ENCODE measurements at places on chromosomes 2 and 18.

DNA sequence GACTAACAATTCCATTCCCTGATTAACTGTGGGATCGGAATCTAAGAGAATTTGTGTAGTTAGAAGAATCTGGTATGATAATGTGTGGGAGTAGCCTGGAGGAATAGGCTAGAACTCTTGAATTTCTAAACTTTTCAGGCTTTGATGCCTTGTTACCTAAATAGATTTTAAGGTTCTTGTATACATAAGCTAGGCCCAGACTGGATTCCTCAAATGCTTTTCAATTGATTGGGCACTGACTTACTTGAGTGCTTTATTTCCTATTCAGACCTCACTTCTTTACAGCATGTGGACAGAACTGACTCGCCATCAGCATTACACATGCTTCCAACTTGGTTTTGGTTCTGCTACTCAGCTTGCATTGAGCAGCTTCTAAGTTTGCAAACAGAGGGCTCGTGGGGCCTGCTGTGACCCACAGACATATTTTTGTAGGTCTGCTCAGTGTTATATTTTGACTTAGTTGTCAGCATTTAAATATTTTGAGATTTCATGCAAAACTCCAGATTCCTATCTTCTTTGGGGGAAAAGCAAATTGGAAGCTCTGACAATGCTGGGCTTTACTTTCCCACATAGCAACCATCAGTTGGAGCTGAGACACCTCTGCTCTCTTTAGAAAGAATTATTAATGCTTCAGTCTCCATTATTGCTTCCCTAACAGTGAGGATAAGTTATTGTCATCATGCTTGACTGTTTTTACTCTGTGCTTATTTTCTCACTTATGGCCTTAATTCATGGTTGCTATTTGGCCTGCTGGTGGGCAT lies 5.7 kb downstream of the PARD3B start:
- DNase-seq, result no peak

DNA sequence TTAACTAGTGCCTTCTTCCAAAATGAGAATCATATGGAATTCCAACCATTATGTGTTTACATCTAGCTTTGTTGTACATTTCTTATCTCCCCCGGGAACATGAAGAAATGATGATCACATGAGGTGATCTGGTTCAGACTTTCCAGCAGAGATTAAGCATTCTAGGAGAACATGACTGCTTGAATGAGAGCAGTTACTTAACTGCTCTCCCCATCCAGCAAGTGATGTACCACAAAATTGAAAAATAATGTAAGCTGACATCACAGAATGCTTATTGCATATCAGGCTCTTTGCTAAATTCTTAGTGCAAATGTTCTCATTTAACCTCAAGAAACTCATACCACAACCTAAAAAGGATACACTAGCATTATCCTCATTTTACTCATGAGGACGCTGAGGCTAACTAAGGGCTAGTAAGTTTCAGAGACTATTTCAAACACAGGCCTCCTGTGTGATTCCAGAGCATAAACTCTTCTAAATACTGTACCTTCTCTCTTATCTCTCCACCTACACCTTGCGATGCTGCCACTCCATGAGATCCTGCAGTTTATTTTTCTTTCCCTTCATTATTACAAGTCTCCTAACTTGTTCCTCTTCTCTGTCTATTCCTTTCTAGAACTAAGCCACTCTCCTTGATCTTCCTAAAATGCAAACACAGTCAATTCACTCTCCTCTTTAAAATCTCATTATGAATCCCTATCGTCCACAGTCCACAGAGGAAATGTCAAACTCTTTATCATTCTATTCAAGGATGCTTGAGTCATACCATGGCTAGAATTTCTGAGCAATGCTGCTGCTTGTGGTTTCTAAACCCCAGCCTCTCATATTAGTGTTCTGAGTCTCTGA lies 1224.8 kb upstream of the ZEB2 start:
- DNase-seq, result no peak

- no peak for DNase-seq
Observed at GRCh38 chr2:96747061-96747617, 7.3 kb upstream of the LMAN2L start.

DNA sequence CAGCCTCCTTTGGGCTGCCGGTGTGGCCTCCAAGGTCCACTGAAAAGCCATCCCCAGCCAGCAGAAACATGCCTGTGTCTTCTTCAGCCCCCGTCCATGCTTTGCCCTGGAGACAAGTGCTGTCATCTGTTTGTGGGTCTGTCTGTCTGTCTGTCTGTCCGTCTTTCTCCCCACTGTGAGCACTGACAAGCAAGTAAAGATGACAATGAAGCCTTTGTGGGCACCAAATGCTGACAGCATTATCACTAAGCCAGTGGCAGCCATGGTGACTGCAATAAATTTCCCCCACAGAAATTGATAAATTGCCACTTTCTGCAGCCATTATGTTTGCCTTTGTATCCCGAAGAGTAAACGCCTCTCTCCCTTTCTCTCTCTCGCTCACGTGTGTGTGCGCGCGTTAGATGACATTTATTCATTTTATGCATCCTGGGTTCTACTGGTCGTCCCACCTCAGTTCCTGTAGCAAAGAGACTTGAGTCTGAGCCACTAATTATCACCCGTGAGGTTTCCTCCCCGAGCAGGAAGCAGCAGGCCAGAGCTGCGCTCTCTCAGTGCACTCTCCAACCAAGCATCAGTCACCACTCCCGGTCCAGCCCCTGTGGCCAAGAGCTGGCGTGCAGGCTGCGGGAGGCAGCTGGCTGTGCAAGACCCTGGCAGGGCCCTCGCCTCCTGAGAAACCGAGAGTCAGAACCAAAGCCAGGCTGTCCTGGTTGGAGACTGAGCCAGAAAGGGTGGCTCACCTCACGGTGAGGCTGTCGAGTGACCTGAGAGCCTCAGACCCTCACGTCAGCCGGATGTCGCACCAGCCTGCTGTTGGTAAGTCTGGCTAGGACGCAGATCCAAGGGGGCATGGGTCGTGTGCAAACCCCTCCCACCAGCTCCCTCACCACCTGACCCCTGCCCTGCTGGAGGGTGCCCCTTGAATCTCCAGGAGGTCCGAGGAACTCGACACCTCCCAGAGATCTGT lies 6.9 kb downstream of the STEAP3 start:
- DNase-seq, result no peak

GRCh38 chr2:158038901-158039300 lies 62.8 kb upstream of the UPP2 start:
- DNase-seq, result no peak

GRCh38 chr2:34719206-34719605 lies 1120.1 kb upstream of the FAM98A start:
- DNase-seq, result no peak

- DNase-seq, result no peak
Observed at GRCh38 chr2:9673914-9674481, 43.2 kb upstream of the YWHAQ start.

DNA sequence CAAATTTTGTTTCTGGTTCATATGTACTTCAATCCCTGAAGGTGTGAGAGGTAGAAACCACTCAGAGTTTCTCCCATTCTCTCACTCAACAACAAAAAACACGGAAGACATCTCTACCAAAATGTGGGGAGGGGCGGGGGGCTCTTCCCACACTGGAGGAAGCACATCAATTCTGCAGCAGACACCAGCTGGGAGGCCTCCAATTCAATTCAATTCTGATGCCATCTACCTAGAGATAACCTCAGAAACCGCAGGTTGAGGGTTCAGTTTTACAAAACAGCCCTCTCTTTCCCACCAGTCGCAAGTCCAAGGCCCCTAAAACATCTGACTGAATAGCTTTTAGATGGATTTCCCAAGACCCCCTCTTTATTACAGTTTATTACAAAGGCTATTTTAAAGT lies 7.0 kb upstream of the MCFD2 start:
- no peak for DNase-seq

DNA sequence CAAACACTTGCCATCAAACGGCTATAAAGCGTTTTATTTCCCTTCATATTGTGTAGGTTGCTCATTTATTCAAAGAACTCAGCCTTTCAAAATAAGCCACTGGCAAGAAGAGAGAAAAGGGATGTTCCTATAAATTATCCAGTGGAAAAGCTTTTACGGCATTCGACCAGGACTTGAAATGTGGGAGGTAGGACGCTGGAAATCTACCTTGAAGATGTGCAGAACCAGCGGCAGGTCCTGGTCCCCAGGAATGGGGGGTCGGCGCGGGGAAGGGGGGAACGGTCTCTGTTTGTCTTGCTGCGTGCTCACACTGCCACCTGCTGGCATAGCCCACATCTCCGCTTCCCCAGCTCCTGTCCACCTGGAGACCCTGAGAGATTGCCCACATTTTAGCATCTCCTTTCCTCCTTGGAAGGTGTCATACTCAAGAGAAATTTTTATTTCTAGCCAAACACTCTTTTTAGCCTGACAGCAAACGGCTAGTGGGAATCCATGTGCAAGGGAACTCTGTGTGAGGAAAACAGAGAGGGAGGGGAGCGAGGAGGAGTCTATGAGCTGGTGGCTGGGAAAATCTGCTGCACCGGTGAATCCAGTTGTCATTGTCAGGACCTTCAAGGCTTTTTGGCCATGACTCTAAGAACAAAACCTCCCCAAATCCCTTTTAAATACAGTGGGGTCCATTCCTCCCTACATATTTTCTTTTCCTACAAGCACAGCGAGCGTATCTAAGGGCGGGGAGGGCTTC lies 349.0 kb upstream of the PKDCC start:
- DNase-seq, result no peak

DNA sequence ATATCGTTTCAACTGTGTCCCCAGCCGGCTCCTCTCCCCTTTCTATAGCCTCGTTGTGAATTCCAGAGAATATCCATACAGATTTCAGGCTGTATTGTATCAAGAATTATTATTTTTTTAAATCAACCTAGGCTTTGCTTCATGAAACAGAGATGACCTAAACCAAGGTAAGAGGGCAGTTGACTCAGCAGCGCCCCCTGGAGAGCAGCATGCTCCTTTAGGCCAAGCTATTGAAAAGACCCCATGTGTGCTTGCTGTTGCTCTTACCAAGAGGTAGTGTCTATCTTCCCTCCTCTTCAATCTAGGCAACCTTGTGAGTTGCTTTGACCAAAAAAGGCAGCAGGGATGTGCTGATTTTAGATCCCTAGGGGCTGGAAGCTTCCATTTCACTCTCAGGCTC lies 426.7 kb upstream of the SMIM21 start:
- DNase-seq, result peak; percentile 9

GRCh38 chr2:132975193-132976105 lies 305.4 kb upstream of the LYPD1 start:
- DNase-seq, result no peak

GRCh38 chr18:25352629-25353005 lies 651 bp upstream of the ZNF521 start:
- no peak for DNase-seq

DNA sequence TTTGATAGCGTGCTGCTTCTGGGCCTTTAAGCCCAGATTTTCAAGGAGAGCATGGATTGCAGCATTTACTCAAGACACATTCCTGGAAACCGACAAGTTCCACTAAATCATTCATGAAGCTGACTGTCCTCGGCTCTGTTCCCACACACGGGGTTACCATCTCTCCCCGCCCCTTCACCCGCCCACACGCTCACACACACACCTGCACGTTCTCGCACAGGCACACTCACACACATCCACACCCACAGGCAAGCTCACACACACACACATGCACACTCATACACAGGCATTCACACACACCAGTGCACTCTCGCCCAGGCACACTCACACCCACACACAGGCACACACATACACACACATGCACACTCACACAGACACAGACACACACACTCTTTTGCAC lies 150.0 kb upstream of the AGAP1 start:
- no peak for DNase-seq

DNA sequence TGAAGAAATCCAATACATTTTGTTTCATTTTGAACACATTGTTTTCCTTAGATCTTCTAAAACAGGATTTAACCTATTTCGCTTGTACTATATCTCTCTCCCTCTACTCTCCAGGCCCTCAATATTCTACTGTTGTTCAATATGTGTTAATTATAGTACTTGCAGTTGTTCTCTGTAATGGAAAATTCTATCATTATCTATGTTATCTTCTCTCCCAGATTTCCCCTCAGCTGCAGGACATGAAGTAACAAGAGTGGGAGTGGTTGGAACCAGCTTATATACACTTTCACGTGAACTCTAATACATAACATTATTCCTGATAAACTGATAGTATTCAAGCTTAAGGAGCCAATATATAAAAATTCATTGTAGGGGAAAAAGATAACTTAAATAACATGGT lies 7.0 kb upstream of the STRN start:
- DNase-seq, result no peak

DNA sequence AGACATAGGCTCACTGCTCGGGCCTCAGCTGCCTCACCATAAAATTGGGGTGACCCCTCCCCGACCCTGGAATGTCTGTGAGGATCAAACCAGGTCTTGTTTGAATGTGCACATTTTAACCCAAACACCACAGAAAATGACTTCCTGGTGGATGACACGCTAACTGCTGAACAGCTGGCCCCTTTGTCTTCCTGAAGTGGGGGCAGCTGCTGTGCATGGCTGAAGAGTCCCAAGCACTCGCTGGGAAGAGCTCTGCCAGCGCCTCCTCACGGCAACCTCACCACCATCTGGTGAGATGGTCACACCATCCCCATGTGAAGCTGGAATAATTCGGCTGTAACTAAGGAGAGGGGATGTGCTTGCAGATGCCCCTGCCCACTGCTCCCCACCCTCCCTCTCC lies 34.0 kb downstream of the AQP12A start:
- no peak for DNase-seq

DNA sequence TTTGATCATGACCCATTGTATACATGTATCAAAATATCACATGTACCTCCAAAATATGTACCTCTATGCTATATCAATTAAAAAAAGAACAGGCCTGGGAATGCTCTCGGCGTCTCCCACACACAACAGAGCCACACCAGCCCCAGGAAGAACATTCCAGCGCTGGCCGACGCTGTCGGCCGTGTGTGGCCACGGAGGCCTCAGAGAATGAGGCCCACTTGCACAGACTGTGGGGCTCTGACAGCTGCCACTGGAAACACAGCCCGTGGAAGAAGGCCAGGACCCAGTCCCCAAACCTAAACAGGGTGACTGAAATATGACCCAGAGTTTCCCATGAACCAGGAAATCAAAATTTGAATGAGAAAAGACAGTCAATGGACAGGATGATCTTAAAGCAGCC lies 69.7 kb downstream of the EIPR1 start:
- no peak for DNase-seq

DNA sequence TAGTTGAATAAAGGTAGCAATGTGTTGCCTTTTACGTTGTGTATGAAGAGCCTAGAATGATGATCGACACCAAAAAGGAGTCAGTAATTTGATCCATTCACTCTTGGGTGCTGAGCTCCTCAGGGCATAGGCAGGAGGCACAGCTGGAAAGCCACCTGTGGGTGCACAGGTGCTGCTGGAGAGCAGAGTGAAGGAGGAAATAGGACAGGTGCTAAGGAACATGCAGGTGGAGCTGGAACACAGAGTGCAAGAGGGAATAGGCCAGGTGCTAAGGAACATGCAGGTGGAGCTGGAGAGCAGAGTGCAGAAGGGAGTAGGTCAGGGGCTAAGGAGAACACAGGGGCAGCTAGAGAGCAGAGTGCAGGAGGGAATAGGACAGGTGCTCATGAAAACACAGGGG lies 86.1 kb downstream of the SH3YL1 start:
- no peak for DNase-seq

DNA sequence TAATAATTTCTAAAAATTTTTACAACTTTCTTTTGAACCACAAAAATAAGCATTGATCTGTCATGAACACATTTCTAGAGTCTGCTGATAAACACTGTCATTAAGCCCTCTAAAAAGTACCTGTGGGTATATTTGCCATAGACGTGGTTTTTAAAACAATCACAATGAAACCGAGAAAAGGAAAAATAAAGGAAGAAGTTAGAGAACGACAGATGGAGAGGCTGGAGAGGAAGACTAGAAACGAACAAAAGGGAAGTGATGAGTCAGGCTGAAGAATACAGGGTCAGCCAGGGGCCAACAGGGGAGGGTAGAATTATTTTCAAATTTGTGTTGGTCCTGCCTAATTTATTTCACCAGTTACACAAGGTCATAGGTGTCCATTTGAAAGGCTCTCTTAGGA lies 62.0 kb downstream of the MYL12B start:
- DNase-seq, result no peak

All from stimulated activated CD4-positive, alpha-beta T cell treated with anti-CD3 and anti-CD28 coated beads, Interleukin-4, amount 100 ng/mL, for 4 hours (primary cell).